ENCODE measurements at places on chromosomes 2 and 18.

- DNase-seq = no peak
These were observed 415.1 kb upstream of the LRRTM1 start for GRCh38 chr2:80719607-80720006.

- DNase-seq = no peak
These were observed 79.0 kb downstream of the TNP1 start for GRCh38 chr2:216780843-216781242.

DNA sequence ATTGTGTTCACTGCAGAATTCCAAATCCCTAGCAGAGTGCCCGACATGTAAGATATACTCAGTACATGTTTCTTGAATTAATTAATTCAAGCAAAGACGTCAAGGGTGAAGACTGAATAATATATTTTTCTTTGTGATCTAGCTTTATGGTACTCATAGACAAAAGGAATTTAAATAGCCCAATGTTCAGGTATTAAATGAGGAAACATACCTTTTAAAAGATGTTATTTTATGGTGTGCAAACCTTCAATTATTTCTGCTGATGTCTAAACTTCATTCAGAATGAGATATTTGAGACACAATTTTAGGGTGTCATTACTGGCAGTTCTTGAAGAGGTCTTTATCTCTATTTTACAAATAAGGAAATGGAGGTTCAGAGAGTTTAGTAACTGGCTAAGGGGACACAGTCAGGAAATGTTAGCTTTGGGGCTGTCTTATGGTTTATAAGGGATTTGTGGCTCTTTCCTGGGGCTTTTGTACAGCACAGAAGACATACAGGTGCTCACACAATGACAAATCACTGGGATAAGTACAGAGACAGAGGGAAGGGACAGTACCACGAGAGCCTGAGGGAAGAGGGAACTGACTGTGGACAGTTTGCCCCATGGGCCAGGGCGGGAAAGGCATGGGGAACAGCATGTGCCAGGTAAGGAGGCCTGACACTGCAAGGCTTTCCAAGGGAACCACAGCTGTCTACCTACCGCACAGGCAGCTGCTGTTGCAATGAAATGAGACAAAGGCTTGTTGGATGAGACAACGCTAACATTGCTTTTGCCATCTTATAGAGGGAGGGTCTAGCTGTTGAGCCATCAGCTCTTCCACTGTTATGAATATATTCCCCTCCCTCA lies 155.3 kb downstream of the DDX1 start:
- DNase-seq = no peak

- DNase-seq = no peak
These were observed 464 bp upstream of the SESTD1 start for GRCh38 chr2:179265082-179265510.

DNA sequence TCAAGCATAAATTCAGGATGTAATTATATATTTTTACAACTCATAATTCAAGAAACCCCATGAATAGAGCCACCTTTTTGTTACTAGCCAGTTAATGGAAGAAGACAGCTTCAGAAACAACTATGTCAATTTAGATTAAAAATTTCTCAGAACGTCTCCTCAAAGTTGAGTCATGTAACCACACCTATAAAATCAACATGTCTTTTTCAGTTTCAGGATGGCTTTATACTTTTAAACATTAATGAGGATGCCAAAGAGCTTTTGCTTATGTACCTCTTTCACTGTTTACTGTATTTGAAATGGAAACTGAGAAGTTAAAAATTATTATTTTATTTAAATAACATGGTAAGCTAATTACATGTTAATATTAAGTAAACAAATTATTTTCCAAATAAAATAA lies 280.1 kb downstream of the PTH2R start:
- no peak for DNase-seq

GRCh38 chr18:61199171-61199848 lies 133.9 kb upstream of the CDH20 start:
- DNase-seq = no peak

- DNase-seq = no peak
These were observed 192.3 kb downstream of the MCFD2 start for GRCh38 chr2:46723346-46723745.

GRCh38 chr18:54004828-54005227 lies 219.6 kb downstream of the MBD2 start:
- DNase-seq = no peak

GRCh38 chr2:137298377-137298776 lies 533.0 kb downstream of the THSD7B start:
- DNase-seq = no peak

DNA sequence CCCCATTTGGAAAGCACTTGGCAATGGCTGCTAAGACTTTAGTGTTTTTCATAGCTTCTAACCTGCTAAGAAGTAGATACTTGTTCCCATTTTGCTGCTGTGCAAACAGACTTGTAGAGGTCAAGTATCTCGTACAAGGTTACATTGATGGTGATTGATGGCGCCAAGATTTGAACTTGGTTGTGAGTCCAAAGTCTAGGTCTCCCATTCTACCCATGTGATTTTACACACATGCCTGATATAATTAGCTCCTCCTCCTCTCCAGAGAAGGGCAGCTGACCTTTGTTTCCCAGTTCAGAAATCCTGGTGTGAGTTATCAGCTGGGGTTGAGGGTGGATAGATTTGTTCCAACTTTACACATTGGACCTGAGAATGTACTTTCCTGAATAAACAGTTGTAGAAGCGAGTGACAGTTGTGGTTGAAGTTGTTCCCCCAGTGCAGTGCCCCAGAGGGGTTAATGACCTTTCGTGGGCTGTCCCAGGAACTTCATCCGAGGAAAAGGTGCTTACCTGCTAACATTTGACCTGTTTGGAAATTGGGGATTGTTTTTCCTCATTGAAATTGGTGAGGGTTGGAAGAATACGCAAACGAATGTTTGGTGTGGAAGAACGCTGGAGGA lies 10.4 kb downstream of the TCF7L1 start:
- DNase-seq = no peak

GRCh38 chr18:9103376-9103873 lies 926 bp downstream of the NDUFV2 start:
- DNase-seq = no peak

DNA sequence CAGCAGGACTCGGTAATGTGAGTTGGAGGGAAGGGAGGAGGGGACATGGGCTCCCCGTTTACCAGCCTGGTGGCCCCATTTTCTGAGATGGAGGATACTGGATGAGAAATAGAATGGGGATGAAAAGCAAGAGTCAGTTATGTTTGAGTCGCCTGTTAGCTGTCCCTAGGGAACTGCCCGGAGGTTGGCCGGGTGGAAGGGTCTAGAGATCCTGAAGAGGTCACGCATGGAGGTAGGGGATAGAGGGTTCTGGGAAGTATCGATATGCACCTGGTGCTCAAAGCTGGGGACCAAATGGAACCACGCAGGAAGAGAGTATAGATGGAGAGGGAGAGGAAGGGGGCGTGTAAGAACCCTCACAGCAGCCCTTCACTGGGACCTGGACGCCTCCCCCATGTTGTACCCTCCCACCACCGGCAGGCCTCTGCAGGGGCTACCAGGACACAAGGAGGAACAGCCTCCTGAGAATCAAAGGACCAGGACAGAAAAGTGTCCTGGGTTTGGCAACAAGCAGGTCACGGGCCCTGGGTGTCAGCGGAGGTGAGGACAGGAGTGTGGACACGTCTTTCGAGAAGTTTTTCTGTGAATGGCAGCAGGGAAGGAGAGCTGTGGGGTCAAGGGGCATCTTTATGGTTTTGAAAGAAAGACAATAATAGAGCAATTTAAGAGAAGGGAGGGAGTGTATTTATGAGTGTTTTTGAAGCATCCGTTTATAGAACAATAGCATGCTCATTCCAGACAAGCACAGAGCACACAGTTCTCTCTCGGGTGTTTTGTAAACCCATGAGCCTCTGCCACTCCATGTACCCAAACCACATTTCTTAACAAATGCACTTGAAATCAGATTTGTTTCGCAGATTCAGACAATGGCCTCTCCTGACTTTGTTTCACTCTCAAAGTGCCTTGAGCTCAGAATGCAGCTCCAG lies 132.2 kb downstream of the SMAD7 start:
- no peak for DNase-seq

GRCh38 chr2:190891372-190891771 lies 10.8 kb downstream of the GLS start:
- DNase-seq = no peak

DNA sequence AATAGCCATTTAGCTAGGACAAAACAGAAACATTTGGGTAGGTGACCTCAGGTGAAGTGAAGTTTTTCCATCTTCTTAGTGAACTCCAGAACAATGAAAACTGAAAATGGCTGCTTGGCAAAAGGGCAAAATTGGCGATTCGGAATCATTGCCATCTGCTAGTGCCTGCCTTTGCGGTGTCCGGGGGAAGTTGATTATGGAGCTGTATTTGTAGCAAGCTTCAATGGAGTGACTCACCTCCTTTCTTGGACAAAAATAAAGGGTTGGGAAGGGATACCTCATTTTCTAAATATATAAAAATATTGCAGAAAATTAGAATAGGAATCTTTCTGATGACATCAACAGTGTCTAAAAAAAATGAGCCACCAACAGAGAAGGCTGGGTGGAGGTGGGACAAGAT lies 460.5 kb downstream of the TGIF1 start:
- no peak for DNase-seq

DNA sequence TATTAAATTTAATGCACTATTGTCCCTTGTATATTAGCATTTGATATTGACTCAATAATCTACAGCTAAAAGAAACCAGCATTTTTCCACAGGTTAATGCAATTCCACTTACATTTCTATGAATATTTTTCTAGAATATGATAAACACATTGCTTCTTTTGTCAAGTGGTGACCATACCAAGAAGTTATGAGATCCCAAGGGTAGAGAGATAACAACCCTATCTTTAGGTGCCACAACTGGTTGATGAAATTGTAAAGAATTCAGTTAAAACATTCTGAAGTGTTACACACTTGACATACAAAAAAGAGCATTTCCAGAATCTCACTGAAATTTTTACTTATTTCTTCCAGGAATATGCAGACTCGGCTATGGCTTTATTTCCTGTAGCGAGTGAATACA lies 56.0 kb downstream of the ABCG8 start:
- DNase-seq = no peak

GRCh38 chr18:59993560-59993959 lies 93.8 kb downstream of the PMAIP1 start:
- no peak for DNase-seq

DNA sequence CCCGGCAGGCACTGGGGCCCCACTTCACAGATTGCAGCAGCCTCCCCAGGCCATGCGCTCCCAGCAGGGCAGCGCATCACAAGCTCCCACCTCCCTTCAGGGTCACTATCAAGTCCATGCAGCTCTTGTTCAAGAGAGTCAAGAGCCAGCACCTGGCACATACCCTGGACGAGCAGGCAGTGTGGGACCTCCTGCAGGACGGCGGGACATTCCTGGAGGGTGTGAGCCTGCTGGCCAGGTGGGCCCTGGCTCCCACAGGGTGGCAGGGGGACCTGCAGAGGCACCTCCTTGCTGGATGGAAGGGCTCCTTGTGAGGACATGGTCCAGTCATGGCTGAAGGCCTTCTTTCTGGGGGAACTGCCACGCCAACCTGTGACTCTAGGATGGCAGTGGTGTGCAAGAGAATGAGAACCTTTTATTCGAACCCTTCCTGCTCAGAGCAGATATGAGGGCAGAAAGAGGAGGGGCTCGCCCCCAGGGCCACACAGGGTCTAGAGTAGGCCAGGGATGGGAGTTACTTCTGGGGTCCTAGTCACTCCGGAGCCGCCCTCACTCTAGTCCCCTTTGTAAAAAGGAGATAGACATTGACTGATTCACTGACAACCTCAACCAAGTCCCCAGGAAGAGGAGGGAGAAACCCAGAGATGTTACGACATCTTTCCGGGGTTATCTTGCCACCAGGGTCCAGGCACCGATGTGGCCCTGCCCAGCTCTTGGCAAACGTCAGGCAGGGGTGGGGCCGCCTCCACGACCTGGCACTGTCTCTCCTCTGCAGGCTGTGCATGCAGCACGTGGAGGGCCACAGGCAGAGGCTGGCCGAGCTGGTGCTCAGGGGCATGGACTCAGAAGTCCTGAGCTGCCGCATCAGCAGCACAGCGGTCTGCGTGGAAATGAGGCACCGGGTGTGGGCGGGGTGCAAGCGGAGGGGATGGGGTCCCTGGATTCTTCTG lies 31.3 kb downstream of the HJURP start:
- DNase-seq = no peak

DNA sequence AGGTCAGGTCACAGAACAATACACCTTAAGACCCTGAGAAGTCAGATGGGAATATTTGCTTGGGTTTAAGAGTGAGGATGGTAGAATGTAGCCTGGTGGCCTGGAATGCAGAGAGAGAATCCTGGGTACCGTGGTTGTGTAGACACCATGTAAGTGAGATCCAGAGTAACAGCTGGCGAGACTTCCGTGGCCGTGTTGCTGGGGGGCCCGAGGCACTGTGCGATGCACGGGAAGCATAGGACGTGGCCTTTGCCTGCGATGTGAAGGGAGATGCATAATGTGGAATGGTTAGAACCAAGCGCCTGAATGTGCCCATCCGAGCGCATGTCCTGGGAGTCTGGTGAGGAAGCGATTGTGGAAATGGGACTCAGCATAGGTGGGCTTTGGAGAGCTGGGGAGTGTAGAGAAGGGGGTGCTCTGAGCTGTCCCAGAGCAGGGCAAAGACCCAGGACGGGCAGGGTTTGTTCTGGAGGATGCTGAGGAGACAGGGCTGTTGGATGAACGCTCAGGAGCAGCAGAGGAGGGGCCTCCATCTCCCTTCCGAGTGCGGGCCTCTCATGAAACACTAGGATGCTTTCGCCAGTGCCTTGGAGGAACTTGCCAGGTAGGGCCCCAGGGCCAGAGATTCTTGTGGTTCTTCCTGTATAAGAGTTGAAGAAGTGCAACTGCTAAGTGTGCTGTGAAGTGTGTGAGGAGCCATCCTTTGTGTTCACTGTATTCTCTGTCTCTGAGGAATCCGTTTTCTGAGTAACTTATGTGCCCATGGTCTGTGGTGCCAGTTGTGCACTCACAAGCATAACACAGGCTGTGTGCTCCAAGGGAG lies 7.1 kb downstream of the RNF144A start:
- no peak for DNase-seq

GRCh38 chr18:56089612-56090258 lies 501.7 kb upstream of the TCF4 start:
- no peak for DNase-seq

DNA sequence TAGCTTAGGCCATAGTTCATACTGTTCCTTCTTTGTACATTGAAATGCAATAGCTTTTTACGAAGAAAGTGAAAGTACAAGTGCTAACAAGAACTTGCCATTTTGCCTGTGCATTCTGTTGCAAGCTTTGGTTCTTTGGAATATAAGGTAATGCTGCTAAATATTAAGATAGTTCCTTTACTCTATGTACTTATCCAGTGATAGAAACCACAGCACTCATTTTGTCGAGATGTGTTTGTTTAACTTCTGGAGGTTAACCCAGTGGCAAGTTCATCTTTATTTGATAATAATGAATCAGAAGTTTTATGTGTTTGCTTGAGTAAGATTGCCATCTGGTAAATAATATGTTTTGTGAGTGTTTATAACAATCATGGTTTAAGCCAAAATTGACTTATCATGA lies 373.1 kb upstream of the FANCL start:
- DNase-seq = no peak

All from activated naive CD4-positive, alpha-beta T cell (primary cell).